Activated CD4-positive, alpha-beta memory T cell treated with anti-CD3 and anti-CD28 coated beads for 36 hours (primary cell): ENCODE measurements at places on chromosomes 7 and 10. TPM values are rescaled to one million over a fixed set of nuclear protein-coding genes. Genes with fewer than 3 reads are reported as not detected.

DNA sequence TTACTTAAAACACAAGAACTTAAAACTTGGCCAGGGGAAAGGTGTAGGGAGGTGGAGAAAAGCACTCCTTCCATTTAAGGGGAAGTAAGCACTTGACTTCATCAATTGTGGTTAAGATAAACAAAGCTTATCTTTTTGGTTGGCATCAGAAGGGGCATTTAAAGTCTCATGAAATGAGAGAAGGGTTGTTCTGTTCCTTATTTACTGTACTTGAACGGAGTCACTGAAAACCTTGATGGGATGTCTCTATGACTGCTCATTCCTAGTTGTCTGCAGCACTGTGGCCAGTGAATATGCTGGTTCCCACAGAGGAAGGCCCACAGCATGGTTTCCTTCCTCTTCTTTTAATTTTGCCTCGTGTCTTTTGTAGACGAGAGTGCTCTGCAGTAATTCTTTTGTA lies 229.3 kb downstream of the AUTS2 start:
- H3K27me3 ChIP-seq: no peaks in the 10 kb centered on the region
- H3K4me3 ChIP-seq: no peak overlapping the region
- H3K36me3 ChIP-seq: no peaks in the 10 kb centered on the region
- DNase-seq: no peak

DNA sequence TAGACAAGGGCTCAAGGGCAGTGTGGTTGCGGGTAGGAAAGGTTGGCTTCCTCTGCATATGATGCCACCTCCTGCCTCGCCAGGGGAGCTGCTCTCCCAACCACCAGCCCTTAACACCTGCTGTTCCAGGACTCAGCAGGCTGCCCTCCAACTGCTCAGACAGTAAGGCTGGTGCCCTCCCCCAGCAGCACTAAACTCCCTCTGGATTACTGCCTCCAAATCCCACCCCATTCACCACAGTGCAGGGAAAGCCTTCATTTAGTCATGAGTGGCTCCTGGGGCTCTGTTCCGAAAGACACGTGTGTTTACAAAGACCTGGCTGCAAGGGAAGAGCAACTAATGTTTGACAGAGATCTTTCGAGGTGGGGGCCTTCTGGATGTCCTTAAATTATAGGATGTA lies 437.2 kb upstream of the MKI67 start:
- no peak overlapping the region for H3K27ac ChIP-seq
- H3K27me3 ChIP-seq: peaks cover 10% of the 10 kb centered on the region
- no peaks in the 10 kb centered on the region for H3K36me3 ChIP-seq

GRCh38 chr7:19690736-19691135 lies 18.1 kb downstream of the POLR1F start:
- no peak overlapping the region for H3K4me3 ChIP-seq
- peaks cover 2% of the 10 kb centered on the region for H3K36me3 ChIP-seq
- H3K27ac ChIP-seq: no peak overlapping the region
- DNase-seq: no peak
- H3K4me1 ChIP-seq: no peaks in the 10 kb centered on the region

DNA sequence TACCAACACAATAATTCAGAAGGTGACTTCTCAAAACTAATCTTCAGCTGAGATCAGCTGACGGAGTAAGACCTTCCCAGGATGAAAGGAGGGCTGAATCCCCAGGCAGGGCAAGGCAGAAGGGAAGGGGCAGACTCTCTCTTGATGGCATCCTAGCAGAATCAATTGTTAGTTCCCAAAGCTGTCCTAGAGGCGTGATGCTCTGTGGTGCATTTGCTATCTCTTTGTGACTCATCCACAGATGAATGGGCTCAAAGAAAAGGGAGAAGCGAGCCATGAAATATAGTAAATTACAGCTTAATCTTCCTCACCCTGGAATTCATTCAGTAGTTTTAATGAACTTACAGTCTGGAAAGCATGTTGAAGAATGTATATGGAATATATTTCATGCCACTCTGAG lies 37.2 kb downstream of the PDE1C start:
- no peak overlapping the region for H3K27ac ChIP-seq
- H3K36me3 ChIP-seq: no peaks in the 10 kb centered on the region
- DNase-seq: no peak

- peaks cover 35% of the 10 kb centered on the region for H3K36me3 ChIP-seq
- no peaks in the 10 kb centered on the region for H3K27me3 ChIP-seq
Measured at GRCh38 chr7:99000196-99000903, 122.0 kb downstream of the TRRAP start.

DNA sequence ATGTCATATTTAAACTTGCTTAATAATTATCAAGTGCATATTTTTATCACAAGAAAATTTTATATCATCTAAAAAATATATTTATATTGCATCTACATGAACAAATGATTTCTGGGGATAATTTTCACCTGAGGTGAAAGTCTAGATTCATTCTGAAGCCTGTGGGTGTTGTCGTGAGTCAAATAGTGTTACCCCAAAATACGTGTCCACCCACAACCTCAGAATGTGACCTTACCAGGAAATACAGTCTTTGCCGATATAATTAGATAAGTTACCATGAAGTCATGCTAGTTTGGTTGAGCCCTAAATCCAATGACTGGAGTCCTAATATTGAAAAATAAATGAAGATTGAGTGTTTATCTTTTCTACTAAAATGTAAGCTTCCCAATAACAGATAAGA lies 203.0 kb upstream of the MDFIC start:
- H3K36me3 ChIP-seq: no peaks in the 10 kb centered on the region
- peaks cover 8% of the 10 kb centered on the region for H3K27me3 ChIP-seq
- peak; percentile 50 for DNase-seq
- H3K4me3 ChIP-seq: no peak overlapping the region
- peaks cover 12% of the 10 kb centered on the region for H3K4me1 ChIP-seq
- H3K27ac ChIP-seq: no peak overlapping the region

DNA sequence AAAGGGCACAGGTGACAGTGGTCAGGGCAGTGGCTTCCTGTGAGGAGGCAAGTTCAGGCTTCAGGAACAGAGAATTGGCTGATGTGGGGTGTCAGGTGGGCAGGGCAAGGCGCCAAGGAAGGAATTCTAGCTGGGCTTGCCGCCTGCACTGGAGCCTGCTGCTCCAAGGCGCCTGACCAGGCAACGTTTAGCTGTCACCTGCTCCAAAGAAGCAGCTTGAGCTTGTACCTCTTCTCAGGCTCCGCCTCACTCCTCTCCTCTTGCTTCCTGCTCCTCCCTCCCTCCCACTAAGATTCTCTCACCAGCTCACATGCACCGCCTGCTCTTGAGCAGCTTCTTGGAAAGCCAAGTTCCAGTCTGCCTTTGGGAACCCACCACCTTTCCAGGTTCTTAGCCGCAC lies 187.4 kb upstream of the GRB10 start:
- H3K36me3 ChIP-seq: no peaks in the 10 kb centered on the region
- no peak overlapping the region for H3K27ac ChIP-seq
- H3K4me1 ChIP-seq: no peaks in the 10 kb centered on the region
- no peak for DNase-seq
- H3K4me3 ChIP-seq: no peak overlapping the region

DNA sequence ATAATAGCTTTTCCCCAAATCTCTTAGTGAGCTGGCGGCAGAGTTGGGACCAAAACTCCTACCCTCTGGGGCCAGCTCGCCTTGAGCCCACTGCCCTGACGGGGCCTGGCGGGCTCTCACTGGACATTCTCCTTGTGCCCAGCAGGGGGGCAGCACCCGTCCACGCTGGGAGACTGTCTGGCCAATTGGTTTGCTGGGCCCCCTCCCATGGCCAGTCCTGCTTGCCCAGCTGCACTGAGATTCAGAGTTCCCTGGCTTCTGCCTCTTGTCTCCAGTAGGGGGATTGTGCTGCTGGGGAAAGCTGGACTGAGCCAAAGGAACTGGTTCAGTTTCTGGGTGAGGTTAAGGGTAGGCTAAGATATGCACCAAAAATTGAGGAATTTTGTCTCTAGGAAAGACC lies 59.8 kb downstream of the RAMP3 start:
- H3K36me3 ChIP-seq: no peaks in the 10 kb centered on the region
- no peak overlapping the region for H3K4me3 ChIP-seq
- no peak for DNase-seq

DNA sequence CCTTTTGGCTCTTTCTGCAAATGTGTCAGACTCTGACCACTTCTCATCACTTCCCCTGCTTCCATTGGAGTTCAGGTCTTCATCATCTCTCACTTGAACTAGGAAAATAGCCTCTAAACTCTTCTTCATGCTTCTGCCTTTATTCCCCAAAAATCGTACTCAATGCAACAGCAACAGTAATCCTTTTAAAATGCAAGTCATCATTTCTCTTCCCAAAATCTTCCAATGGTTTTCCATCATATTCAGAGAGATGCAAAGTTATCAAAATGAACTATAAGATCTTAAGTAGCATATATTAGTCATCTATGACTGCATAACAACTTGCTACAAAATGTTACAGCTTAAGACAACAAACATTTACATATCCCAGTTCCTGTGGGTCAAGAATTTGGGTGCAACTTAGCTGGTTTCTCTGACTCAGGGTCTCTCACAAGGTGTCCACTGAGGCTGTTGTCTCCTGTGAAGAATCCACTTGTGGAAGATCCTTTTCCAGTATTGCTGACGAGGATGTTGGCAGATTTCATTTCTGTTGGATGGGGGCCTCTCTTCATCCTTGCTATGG lies 31.0 kb upstream of the ETV1 start:
- no peak for DNase-seq
- no peak overlapping the region for H3K4me3 ChIP-seq
- H3K36me3 ChIP-seq: no peaks in the 10 kb centered on the region
- H3K27me3 ChIP-seq: no peaks in the 10 kb centered on the region

- peaks cover 2% of the 10 kb centered on the region for H3K27me3 ChIP-seq
- DNase-seq: no peak
- H3K27ac ChIP-seq: no peak overlapping the region
- no peaks in the 10 kb centered on the region for H3K4me1 ChIP-seq
Measured at GRCh38 chr7:124667312-124668153, 98.1 kb downstream of the GPR37 start.

DNA sequence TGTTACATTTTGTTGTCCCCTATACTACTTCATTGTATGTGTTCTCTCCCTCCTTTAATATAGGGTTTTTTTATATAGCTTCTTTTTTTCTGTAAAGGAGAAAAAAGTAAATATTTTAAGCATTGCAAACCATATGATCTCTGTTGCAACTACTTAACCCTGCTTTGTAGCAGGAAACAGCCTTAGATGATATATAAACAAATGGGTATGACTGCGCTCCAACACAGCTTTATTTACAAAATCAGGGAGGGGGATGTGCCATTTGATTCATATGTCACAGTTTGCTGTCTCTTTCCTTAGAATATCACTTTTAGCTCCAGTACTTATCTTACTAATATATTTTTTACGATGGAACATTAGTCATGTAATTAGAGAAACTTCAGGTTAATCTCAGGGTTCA lies 155.2 kb upstream of the GNAI1 start:
- no peaks in the 10 kb centered on the region for H3K27me3 ChIP-seq
- H3K4me3 ChIP-seq: no peak overlapping the region
- DNase-seq: no peak
- H3K27ac ChIP-seq: no peak overlapping the region

- no peaks in the 10 kb centered on the region for H3K36me3 ChIP-seq
- no peak overlapping the region for H3K27ac ChIP-seq
- H3K4me3 ChIP-seq: no peak overlapping the region
Measured at GRCh38 chr7:94056796-94057207, 52.6 kb upstream of the BET1 start.

DNA sequence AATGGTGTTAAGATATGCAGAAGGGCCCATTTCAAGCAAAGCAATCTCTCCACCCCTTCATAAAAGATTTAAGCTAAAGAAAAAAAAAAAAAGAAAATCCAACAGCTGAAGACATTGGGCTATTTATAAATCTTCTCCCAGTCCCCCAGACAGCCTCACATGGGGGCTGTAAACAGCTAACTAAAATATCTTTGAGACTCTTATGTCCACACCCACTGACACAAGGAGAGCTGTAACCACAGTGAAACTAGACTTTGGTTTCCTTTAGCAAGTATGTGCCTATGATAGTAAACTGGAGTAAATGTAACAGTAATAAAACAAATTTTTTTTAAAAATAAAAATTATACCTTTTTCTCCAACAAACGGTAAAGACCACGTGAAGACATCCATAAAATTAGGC lies 28.6 kb downstream of the PPP3CB start:
- peaks cover 3% of the 10 kb centered on the region for H3K4me1 ChIP-seq
- no peak overlapping the region for H3K27ac ChIP-seq
- H3K27me3 ChIP-seq: no peaks in the 10 kb centered on the region
- H3K36me3 ChIP-seq: peaks cover 29% of the 10 kb centered on the region
- H3K4me3 ChIP-seq: no peak overlapping the region

The CCL24 gene
- total RNA-seq: not detected

The FEZF1 gene
- total RNA-seq: not detected

The GALNT17 gene
- total RNA-seq: not detected

The ZNF862 gene
- 18.1 TPM for total RNA-seq

The BTRC gene
- 18.2 TPM for total RNA-seq

The GPRIN2 gene
- not detected for total RNA-seq

The SPDYE18 gene
- total RNA-seq: not detected

The ZP3 gene
- total RNA-seq: 19.4 TPM
